ENCODE measurements at places on chromosomes 1 and 21.

DNA sequence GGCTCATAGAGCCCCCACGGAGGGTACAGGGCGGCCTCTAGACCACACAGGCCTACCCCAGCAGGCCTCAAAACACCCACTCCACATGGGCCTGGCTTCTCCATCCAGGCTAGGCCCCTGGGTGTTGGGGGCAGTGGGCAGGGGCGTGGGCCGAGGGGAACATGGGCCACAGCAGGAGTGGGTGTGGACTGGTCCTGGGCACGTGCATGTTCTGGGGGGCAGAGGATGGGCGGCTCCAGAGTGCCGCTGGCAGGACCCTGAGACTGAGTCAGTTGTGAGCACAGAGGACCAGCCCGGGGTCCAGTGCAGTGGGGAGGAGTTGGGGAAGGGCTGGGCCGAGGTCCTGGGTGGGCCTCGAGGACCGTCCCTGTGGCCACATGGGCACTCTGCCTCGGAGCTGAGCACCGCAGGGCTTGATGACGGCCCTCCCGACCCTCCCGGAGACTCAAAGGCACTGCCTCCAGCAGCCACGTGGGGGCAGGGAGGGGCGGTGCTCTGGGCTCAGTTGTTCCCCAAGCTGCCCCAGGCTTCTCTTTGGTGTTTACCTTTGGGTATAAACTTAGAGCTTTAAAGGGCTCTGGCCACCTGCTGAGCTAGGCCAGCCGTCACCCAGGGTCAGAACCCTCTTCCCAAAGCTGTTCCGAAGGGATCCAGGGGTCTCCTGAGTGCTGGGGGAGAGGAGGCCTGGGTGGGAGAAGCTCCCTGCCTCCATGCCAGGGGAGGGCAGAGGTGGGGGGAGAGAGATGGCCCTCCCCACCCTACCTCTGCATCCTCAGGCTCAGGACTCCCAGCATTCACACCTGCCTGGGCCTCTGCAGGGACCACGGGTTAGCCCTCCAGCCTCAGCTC is 79.9 kb downstream of the MORN1 start:
- DNase-seq, result peak; percentile 26

- no peak for DNase-seq
Observed at GRCh38 chr1:152795686-152796085, 835 bp upstream of the LCE1D start.

GRCh38 chr1:29711582-29712283 is 475.4 kb downstream of the PTPRU start:
- no peak for DNase-seq

- no peak for DNase-seq
Observed at GRCh38 chr1:93676427-93676826, 5.2 kb downstream of the BCAR3 start.

Data from stimulated activated CD8-positive, alpha-beta memory T cell treated with anti-CD3 and anti-CD28 coated beads, Interleukin-2, amount 100 ng/mL, for 1 hour (primary cell).